ENCODE measurements at places on chromosomes 12 and 14. TPM values are rescaled to one million over a fixed set of nuclear protein-coding genes. Genes with fewer than 3 reads are reported as not detected.

The ACSM4 gene
- total RNA-seq = not detected

DNA sequence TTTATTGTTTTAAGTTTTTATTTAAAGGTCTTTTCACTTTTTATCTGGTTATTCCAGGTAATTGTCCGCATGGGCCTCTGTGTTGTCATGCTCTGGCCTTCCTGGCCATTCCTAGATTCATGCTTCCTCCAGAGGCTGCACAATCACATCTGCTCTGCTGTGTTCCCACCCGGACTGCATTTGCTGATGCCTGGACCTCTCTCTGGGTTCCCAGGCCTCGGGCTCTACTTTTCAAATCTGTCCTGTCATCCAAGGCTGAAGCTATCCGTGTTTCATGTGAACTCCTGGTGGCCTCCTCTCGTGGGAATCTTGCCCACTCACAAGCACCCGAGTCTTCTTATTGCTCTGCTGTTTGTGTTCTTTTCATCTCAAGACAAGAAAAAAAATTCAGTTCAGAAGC lies 16.1 kb upstream of the VDR start:
- DNase-seq = no peak

GRCh38 chr12:85394065-85394464 lies 114.0 kb downstream of the ALX1 start:
- DNase-seq = no peak

The NINJ2 gene
- total RNA-seq = 1.2 TPM

- DNase-seq = no peak
These were observed 962.6 kb downstream of the AACS start for GRCh38 chr12:126027825-126028224.

The MYF6 gene
- total RNA-seq = 1.4 TPM

- no peak for DNase-seq
These were observed 21.5 kb upstream of the GNS start for GRCh38 chr12:64780531-64781279.

DNA sequence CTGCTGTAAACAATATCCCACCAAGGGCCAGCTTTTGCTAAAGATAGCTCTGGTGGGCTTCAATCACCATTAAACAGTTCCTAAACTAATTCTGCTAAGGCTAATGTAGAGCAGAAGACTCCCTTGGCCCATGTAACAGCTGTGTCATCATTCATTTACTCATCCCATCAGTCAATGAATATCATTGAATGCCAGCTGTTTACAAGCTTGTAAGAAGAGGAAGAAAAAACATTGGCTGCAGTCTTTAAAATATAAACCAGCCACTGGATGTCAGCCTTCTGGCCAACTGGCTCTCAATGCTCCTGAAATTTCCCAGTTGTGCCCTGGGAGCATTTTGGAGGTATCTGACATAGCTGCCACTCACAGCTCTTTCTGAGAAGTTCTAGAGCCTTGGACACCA lies 18.0 kb upstream of the MAP3K9 start:
- DNase-seq = no peak

DNA sequence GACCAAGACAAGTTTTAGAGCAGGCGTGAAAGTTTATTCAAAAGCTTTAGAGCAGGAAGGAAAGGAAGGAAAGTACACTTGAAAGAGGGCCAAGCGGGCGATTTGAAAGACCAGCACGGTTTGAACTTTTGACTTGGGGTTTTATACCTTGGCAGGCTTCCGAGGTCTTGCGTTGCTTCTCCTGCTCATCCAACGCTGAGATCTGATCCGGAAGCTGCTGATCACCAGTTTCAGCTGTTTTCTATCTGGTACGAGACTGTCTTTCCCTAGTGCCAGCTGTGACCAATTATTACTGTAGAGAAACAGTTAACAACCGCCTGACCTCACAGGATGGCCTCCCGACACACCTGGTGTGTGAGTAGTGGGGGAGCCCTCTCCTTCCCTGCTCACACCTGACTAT lies 20.6 kb upstream of the SNRPF start:
- DNase-seq = no peak

GRCh38 chr12:29797565-29798355 lies 14.0 kb upstream of the TMTC1 start:
- DNase-seq = no peak

The CLEC9A gene
- not detected for total RNA-seq

DNA sequence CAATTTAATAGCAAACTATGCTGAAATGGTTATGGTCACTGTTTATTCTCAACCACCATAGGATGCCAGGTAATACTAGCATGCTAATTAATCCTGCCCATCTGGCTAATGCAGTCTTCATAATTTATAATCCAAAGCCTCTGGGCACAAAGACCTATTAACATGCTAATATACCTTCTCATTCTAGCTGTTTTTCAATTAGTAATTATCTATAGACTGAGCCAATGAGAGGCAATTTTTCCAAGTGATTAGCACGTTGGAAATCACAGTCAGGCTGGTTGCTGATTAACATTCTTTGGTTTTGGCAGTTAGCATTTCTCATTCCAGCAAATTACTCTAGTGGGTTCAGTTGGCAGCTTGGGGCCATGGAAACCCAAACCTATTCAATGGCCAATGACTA lies 357.2 kb downstream of the SEC23A start:
- DNase-seq = no peak

All from type B pancreatic cell (in vitro differentiated cells).